ENCODE measurements at places on chromosomes 3 and 15.

DNA sequence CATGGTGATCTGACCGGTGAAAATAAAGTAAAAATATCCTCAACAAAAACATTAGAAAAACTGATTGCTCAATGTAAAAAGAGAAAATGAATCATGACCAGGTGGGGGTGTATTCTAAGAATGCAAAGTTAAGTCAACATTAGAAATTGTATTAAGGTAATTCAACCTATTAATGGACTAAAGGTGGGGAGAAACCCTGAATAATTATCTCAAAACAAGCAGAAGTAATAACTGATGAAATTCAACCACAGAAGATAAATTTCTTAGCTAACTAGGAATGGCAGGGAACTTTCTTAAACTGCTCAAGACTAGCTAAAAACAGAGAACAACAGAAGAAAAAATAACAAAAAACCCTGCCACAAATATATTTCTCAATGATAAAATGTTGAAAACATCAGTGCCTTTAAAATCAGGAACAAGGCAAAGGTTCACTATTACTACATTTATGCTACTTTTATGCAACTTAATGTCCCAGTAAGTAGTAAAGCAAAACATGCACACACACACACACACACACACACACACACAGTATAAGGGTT lies 204.4 kb upstream of the THBS1 start:
- DNase-seq, result no peak

DNA sequence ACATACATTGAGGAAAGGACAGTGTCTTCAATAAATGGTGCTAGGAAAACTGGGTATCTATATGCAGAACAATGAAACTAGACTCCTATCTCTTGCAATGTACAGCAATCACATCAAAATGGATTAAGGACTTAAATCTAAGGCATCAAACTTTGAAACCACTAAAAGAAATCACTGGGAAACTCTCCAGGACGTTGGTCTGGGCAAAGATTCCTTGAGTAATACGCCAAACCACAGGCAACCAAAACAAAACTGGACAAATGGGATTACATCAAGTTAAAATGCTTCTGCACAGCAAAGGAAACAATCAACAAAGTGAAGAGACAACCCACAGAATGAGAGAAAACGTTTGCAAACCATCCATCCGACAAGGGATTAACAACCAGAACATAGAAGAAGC lies 14.5 kb downstream of the LAMP3 start:
- no peak for DNase-seq

- DNase-seq, result no peak
Measured at GRCh38 chr15:68052431-68052830, 1.7 kb upstream of the PIAS1 start.

- DNase-seq, result no peak
Measured at GRCh38 chr3:169362301-169362700, 301.2 kb downstream of the MECOM start.

DNA sequence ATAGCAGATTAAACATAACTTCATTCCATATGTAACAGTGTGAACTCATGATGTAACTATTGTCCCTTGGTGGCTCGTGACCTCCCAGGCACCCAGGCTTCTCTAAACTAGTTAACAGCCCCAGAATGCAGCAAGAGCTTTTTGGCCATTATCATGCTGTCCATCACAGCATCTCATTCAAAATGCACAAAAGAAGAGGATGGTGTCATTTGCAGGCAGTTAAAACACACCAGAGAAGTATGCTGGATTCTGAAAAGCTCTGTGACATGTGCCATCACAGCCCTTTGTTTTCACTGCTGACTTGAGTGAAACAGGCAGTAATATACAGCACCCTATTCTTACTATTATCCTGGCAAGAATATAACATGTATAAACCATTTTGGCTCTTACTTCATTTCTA lies 117.6 kb upstream of the CHMP2B start:
- no peak for DNase-seq

- no peak for DNase-seq
Measured at GRCh38 chr3:177468816-177469215, 271.5 kb upstream of the TBL1XR1 start.

DNA sequence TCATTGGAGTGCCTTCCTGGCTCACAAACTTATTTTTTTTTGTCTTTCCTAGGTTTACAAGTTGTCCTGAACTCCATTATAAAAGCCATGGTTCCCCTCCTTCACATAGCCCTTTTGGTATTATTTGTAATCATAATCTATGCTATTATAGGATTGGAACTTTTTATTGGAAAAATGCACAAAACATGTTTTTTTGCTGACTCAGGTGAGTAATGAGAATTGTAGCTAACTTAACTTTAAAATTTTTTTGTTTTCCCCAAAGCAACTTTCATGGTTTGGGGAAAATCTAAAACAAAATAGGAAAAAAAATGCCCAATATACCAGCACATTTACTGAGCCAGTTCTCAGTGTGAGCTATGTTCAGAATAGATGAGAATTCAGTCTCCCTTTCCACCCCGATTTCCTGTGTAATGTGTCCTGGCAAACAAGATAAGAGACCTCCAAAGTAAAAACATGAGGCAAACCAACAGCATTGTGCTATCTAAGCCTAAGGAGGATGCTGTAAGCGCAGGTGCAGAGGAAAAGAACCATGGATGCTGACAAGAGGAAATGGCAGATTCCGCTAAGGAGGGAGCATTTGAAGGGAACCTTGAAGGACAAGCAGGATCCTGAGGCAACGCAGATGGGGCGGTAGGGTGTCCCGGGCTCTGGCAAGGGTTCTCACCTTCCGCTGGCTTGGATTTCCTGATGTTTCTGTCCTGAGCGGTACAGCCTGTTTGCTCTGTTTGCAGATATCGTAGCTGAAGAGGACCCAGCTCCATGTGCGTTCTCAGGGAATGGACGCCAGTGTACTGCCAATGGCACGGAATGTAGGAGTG lies 171.4 kb downstream of the CACNA1D start:
- DNase-seq, result no peak

DNA sequence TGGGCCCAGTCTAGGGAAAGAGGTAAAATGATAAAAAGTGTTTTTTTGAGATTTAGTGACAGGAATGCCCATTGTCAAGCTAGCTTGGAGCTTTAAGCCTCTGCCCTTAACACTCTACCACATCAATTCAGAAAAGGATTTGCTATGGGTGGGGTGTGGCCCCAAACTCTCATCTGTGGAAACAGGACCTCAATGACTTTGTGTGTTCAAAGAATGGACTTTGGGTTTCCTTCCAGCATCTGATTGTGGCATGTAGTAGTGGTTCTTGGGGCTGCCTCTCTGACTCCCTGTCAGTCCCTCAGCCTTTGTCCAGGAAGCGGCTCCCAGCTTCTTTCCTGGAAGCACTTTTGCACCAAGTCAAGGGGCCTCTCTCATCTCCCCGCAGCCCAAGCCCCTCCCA lies 56.1 kb downstream of the CCNL1 start:
- DNase-seq, result no peak

GRCh38 chr3:189630767-189631372 lies 319 bp upstream of the TP63 start:
- DNase-seq, result no peak

DNA sequence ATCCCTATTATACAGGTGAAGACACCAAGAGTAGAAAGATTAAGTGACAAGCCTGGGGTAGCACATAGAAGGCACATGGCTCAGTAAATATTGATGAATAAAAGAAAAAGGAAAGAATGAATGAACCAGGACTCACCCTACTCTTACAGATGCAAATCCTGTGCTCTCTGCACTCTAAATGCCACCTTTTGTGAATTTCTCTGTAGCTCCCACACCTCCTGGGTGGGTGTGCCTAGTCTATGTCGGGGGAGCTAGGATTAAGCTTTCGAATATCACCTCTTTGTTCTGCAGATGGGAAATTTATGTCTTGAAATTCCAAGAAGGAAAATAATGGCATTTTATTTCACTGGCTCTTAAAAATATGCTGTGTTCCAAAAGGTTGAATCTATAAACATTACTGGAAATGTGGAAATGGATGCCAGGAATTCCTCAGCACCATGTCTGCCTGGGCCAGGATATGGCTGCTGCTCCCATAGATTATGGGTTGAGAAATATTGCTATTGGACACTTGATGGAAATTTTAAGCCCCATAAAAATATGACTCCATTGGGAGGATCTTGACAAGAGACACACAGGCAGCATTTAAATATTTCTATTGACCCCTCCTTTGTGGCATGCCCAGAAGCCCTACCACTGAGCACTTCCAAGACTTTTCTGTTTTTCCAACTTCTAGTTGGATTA lies 43.3 kb downstream of the CCNB2 start:
- DNase-seq, result no peak

- DNase-seq, result no peak
Measured at GRCh38 chr3:141646760-141647561, 91.1 kb upstream of the RNF7 start.

- DNase-seq, result no peak
Measured at GRCh38 chr15:85073556-85074194, 92.0 kb downstream of the PDE8A start.

DNA sequence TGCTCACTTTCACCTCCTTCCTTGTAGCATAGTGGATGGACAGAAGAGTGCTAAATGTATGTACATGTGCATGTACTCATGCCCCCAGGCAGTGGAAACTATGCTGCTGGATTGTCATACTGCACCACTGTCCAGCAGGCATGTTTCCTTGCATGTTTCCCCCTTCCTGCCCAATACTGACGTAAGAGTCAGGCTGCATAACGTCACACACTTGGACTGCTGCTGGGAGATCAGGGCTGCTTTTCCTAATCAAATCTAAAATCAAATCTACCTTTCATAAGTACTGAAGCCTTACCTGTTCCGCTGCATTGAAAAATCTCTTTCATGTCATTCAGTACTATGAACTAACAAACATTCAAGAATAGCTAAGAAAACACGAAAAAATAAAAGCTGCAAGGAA lies 67.9 kb upstream of the ROBO1 start:
- no peak for DNase-seq

DNA sequence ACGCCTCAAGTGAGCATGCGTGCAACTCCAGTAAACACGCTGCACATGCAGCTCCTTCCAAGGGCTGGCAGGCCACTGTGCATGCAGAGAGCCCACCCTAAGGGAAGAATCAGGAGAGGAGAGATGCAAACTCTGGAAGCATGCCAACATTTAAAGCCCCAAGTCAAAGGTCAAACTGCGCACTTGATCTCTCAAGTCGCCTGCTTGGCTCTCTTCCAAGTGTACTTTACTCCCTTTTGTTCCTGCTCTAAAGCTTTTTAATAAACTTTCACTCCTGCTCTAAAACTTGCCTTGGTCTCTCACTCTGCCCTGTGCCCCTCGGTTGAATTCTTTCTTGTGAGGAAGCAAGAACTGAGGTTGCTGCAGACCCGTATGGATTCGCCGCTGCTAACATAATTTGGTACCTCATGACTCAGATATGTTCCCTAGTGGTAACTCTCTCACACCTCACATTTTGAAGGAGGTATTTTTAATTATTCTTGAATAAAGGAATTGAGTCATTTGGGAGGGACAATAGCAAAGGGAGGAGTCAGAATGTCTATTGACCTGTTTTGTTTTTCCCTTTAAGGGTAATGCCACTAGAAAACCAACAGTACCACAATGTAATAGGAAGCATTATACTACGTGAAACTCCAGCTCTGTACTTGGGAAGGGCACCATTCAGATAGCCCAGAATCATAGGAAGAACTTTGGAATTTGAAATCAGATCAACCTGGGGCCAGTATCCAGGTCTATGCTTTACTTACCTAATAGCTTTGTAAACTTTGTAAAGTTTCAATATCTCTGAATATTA lies 19.6 kb upstream of the DGKG start:
- DNase-seq, result no peak

- DNase-seq, result no peak
Measured at GRCh38 chr15:80970018-80970657, 19.5 kb downstream of the MESD start.

GRCh38 chr3:113269661-113270060 lies 58.3 kb downstream of the BOC start:
- DNase-seq, result no peak

DNA sequence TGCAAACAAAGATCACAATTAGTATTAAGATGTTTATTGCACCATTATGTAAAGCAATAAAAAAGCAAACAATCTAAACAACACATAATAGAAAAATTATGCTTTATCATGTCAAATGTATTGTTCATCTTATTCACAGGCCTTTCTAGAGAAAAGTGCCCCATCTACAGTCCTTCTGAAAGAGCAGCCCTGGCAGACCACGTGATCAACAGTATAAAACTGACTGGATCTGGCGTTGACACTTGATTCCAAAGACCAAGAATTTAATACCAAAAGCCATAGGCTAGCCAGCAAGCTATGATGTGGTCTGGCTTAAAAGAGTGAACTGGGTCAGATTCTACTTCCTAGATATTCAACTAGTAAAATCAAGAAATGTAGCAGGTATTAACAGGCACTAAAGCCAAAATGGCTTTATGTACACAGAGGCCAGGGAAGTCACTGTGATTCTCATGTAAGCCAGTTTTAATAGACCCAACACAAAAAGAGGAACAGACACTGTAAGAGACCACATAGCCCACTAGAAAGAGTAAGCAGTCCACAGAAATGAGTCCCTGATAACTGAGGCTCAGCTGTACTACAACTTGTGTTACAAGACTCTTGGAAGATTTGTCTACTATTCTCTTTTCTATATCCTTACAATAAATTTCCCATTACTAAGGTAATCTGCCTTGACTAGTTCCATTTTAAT lies 32.5 kb downstream of the DMXL2 start:
- no peak for DNase-seq

- DNase-seq, result no peak
Measured at GRCh38 chr3:196620161-196620604, 19.3 kb upstream of the NRROS start.

GRCh38 chr3:23548706-23549105 lies 257.0 kb upstream of the UBE2E1 start:
- DNase-seq, result no peak

GRCh38 chr3:122930063-122930997 lies 97.2 kb downstream of the SEMA5B start:
- no peak for DNase-seq

GRCh38 chr3:82376883-82377282 lies 615.4 kb upstream of the GBE1 start:
- no peak for DNase-seq

- DNase-seq, result no peak
Measured at GRCh38 chr15:51093839-51094605, 684 bp downstream of the TNFAIP8L3 start.

DNA sequence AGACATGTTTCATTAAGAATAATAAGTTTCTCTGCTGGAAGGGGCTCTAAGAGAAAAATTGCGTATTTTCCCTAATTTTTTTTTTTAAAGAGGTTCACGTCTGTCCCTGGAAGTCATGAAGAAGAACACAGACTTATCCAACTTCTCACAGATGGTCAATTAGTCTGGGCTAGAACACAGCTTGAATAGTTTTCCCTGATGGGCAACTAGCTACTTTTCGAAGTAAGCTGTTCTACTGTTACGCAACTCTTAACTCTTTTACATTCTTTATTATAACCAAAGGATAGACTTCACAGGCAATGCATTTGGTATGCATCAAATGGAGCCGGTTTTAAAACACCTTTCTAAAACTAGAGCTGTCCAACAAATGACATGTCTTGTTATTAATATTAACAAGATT lies 144.2 kb upstream of the TNIK start:
- DNase-seq, result no peak

- no peak for DNase-seq
Measured at GRCh38 chr15:78280319-78281072, 16.1 kb downstream of the DNAJA4 start.

GRCh38 chr3:21942328-21942727 lies 191.3 kb upstream of the ZNF385D start:
- no peak for DNase-seq

Measured in RWPE2 (cell line).